Erythroblast (primary cell): ENCODE measurements at places on chromosomes 5 and 9.

- no peak for DNase-seq
Observed at GRCh38 chr5:38494763-38495162, 61.7 kb downstream of the LIFR start.

DNA sequence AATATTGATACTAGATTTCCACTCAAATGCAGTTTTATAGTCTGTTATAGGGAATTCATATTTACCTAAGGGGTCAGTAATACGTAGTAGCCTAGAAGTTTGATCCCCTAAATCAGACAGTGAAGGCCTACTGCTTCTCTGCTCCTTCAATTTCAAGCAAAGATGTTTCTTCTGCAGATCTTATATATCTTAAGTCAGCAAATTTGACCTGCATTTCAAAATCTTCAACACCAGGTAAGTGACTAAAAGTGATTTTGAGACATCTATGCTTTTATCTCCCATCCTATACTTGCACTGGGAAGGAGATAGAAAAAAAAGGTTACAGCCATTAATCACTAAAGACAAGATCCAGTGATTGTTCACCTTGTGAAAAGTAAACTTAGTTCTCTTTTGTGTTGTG, 363.9 kb downstream of the PTPRD start:
- DNase-seq = no peak

DNA sequence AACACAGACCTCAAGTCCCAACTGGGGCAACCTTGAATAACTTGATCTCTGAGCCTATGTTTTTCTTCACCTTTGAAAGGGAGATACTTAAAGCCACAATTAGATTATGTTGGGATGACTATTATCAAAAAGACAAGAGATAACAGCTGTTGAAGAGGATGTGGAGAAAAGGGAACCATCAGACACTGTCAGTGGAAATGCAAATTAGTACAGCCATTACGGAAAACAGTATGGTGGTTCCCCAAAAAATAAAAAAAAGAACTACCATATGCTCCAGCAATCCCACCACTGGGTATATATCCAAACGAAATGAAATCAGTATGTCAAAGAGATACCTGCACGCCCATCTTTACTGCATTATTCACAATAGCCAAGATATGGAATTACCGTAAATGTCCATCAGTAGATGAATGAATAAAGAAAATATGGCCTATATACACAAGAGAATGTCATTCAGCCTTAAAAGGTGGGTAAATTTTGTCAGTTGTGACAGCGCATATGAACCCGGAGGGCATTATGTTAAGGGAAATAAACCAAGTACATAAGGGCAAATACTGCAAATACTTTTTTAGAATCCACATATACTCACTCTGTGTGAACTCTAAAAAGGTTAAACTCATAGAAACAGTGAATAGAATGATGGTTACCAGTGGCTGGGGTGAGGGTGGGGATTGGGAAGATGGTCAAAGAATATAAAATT, 12.7 kb downstream of the FAT2 start:
- no peak for DNase-seq

GRCh38 chr5:124726631-124727362, 19.6 kb downstream of the ZNF608 start:
- no peak for DNase-seq

GRCh38 chr5:62581836-62582597, 3.4 kb downstream of the LRRC70 start:
- DNase-seq = no peak

GRCh38 chr9:92608909-92609445, 61.0 kb downstream of the IPPK start:
- DNase-seq = no peak

DNA sequence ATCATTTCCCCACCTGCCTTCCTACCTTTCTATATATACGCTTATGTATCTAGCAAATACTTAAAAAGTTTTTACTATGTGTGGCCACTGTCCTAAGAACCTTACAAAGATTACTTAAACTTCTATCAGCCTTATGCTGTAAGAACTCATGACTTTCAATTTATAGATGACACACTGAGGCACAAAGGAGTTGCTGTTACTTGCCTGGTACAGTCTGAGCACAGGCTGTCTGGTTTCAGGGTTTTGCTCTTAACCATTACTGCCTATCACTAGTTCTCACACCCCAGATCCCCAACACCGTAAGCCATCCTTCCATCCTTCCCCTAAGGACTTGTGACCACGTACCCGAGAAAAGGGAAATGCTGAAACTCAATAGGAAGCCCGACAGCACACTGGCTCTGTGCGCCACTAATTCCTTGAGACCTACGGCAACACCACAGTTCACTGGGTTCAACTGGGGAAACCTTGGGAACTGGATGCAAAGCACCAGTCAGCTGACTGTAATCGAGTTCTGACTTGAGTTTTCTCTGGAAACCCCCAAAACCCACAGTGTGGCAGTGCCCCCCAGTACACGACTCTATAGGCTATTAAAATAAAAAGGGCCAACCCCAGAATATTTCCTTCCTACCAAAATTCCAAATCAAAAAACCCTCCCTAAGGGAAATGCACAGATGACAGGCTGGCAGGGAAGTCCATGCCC, 56.0 kb downstream of the AUH start:
- no peak for DNase-seq
